ENCODE measurements at places on chromosomes 2 and 18.

DNA sequence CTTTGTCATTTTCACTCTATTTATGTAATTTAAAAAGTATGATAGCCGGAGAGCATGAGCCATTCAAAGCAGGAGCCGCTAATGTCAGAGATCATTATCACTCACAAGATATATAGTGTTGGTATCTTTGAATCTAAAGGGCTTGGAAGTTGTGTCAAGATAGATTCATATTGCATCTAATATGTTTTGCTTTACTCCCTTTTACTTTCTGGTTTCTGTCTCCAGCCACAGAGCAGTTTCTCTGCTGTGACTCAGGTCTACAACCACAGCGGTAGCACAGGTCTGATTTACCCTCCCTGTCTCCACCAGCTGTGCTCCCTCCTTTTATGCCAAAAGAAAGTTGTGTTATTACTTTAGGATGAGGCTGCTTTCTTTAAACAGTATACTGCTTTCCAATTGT, 424.0 kb downstream of the ARHGAP15 start:
- no peak for DNase-seq

GRCh38 chr2:67854798-67855197, 208.0 kb downstream of the C1D start:
- DNase-seq: no peak

GRCh38 chr18:25033747-25034471, 318.1 kb downstream of the ZNF521 start:
- DNase-seq: no peak

- no peak for DNase-seq
Observed at GRCh38 chr18:25531207-25531606, 179.2 kb upstream of the ZNF521 start.

- no peak for DNase-seq
Observed at GRCh38 chr18:60358516-60358915, 14.1 kb downstream of the MC4R start.

GRCh38 chr2:241118737-241119505, 16.8 kb upstream of the MTERF4 start:
- DNase-seq: no peak

DNA sequence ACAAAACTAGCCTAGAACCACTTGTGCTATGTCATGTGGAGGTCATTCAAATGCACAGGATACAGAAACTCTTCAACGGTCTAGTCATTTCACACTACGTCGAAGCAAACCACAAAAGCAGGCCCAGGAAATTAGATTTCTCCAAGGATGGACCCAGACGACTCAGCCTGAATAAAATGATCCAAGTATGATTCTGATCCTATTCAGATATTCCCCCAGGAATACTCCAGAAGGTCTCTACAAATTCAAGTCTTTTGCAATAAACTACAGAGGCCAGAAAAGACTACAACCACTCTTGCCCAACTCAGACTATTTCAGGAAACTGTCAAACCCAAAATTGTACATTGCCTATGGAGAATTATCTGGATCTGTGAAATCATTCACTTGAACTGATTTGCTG, 422.5 kb downstream of the METTL4 start:
- no peak for DNase-seq

GRCh38 chr2:95020275-95021022, 5.1 kb upstream of the MAL start:
- no peak for DNase-seq

Measured in GM18507 (cell line).